ENCODE measurements at places on chromosomes 7 and 10.

DNA sequence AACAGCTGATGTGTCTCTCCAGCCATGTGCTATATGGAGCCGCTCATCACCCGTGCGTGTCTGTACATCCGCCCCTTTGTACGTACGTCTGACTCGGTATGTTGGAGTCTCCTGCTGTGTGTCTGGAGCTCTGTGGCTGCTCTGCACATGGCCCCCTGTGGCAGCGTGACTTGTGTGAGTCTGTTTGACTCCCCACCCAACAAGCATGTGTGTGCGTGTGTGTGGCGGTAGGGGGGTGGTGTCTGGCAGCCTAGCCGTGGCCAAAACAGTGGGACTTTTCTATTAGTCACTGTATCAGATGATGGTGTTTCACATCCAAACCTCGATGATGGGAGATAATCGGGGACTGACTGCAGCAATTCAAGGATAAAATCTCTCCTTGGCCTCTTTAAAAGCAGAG lies 94.1 kb downstream of the COL13A1 start:
- DNase-seq, result no peak

- DNase-seq, result no peak
These were observed 113.2 kb upstream of the ADO start for GRCh38 chr10:62691336-62691735.

DNA sequence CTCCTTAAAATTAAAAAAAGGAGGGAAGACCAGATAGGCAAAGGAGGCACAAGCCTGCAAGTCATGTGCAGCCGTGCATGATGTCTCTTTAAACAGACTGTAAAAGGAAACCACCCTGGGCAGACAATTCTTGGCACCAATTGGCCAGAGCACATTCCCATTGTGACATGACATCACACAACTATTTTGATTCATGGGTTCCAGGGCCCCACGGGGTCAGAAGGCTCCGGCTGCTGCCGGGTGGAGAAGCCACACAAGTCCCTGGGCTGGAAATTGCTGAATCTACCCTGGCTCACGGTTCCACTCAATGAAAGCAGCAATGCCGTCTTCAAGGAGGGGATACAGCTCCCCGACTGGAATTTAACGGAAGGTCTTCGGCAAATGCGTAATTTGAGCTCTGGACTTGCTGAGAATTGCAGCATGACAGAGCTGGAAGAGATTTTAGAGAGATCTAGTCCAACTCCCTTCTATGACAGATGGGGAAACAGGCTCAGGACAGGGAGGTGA lies 140.5 kb downstream of the PRKAG2 start:
- DNase-seq, result no peak

- no peak for DNase-seq
These were observed 136.1 kb upstream of the LYZL2 start for GRCh38 chr10:30765616-30766015.

- no peak for DNase-seq
These were observed 103.2 kb downstream of the MAD1L1 start for GRCh38 chr7:2129323-2130095.

DNA sequence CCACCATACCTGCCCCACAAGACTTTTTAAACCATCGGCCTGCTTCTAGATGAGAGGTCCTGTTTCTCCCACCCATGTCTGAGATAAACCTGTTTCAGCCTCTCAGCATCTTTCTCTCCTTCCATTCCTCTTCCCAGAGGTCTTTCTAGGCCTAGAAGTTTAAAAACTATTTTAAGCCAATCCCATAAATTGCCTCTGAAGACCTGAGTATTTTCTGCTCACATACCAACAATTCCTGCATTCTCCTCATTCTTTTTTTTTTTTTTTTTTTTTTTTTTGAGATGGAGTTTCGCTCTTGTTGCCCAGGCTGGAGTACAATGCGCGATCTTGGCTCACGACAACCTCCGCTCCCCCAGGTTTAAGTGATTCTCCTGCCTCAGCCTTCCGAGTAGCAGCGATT lies 262.9 kb upstream of the AUTS2 start:
- no peak for DNase-seq

DNA sequence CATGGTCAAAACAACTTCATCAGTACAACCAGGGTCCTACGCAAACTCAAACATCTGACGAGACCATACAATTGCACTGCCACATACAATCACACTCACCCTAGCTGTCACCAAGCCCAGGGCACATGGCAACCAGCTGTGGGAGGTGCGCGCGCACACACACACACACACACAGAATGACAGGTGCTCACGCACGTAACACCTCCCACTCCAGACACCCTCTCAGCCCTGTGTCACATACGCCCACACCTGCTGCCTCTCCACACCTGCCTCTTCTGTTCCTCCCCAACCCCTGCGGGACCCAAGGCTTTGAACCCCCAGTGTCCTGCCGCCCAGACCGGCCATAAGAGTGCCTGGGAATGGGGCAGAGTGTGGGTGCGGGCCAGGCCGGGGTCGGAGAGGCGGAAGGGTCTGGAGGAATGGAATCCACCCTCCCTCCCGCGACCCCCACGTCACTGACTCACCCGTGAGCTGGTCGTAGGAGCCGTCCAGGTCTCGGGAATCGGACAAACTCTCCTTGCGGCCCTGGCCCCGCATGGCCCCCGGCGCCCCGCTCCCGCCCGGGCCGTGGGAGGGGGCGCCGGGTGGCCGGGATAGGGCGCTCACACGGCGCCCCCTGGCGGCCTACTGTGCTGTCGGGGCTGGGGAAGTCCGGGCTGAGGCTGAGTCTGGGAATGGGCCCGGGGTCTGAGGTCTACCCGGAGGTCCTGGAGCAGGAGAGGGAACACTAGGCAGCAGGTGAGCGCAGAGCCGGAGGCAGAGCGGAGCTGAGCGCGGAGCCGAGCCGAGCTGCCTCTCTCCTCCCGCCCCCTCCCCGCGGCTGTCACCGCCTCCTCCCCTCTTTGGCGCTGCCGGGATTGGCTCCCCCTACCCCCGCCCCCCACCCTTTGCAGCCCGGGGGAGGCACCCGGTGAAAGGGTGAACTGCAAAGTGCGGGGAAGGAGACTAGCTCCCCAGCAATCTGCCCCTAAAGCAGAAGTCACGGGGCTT lies at the start of gene KCNIP2:
Gene KCNIP2 (minus strand): TSS at position 769 of the 990 bp plus-strand sequence. CDS start 232 bp downstream, at position 537.
- no peak for DNase-seq

- DNase-seq, result no peak
These were observed 861 bp upstream of the USP6NL start for GRCh38 chr10:11612021-11613001.

GRCh38 chr10:86366902-86367151 lies 232 bp upstream of the GRID1 start:
- no peak for DNase-seq

- no peak for DNase-seq
These were observed 41.5 kb upstream of the PRKCQ start for GRCh38 chr10:6621536-6621935.

GRCh38 chr7:98664882-98665281 lies 47.8 kb downstream of the NPTX2 start:
- DNase-seq, result no peak

- DNase-seq, result no peak
These were observed 19.2 kb upstream of the FLNC start for GRCh38 chr7:128810997-128811396.

- no peak for DNase-seq
These were observed 144.4 kb downstream of the PTPN20 start for GRCh38 chr10:47055386-47056246.

GRCh38 chr7:148481971-148482626 lies 108.5 kb upstream of the C7orf33 start:
- DNase-seq, result no peak

GRCh38 chr7:88758381-88759229 lies 895 bp upstream of the ZNF804B start:
- DNase-seq, result no peak

GRCh38 chr7:4531236-4531635 lies 150.9 kb upstream of the FOXK1 start:
- no peak for DNase-seq

DNA sequence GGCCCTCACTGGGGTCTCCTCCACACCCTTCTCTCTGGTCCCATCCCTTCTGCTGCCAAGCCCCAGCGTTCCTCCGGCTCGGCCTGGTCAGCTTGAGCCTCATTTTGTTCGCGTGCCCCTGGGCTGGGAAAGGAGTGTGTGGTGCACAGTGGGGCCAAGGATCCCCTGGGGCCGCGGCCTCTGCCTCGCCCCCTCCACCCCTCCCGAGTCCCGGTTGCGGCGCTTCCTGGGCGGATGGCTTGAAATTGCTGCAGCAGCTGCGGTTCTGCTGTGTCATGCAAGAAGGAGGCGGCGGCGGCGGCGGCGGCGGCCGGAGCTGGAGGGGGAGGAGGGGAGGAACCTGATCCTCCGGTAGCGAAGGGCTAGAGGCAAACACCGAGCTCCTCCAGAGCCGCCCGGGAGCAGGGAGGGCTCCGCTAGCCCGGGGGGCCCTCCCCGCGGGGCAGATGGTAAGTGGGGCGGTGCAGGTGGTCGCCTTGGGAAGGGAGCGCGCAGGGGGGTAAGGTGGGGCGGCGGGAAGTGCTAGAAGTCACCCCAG lies 217.8 kb upstream of the MKLN1 start:
- DNase-seq, result peak; percentile 43

DNA sequence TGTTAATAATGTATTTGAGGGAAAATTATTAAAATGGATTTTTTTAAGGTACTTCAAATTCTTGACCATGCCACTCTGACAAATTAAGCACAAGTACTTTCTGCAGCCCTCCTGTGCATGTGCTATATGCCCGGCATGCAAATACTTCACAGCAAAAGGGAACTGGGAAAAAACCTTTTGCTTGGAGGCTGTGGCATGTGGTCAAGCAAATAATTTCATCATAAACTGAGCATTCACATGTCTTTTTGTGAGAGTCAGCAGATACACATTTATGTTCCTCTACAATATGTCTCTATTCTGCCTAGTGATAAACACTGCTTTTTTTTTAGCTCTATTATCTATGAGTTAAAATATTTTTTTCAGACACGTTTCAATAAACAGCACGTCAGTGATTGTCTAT lies 53.7 kb upstream of the SEMA3A start:
- DNase-seq, result no peak
